ENCODE measurements at places on chromosomes 6 and 20. TPM values are rescaled to one million over a fixed set of nuclear protein-coding genes. Genes with fewer than 3 reads are reported as not detected.
A peak's percentile ranks its signal among the peaks of the same experiment; 100 is the strongest.

Gene SRMS
- not detected for polyA plus RNA-seq

Gene WFDC10A
- polyA plus RNA-seq: not detected

DNA sequence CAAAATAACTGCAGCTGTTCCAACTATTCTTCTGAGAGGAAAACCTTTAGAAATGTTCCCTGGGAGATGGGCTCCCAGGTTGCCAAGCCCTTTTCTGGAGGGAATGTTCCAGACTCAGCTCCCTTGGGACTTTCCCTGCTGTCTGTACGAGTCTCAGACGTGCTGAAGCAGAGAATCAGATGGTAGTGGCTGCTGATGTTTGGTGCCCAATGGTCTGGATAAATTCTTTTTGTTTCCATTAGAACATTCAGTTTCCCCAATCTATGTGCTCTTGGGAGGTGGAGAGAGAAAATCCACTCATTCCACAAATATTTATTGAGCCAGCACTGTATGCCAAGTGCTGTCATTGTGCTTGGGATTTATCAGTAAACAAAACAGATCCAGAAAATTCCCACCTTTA is 40.0 kb downstream of the SNHG17 start:
- no peak for DNase-seq

- DNase-seq: no peak
Measured at GRCh38 chr6:67131827-67132226, 1424.8 kb upstream of the EYS start.

GRCh38 chr20:31590717-31591225 is 14.3 kb upstream of the ID1 start:
- no peak for DNase-seq

DNA sequence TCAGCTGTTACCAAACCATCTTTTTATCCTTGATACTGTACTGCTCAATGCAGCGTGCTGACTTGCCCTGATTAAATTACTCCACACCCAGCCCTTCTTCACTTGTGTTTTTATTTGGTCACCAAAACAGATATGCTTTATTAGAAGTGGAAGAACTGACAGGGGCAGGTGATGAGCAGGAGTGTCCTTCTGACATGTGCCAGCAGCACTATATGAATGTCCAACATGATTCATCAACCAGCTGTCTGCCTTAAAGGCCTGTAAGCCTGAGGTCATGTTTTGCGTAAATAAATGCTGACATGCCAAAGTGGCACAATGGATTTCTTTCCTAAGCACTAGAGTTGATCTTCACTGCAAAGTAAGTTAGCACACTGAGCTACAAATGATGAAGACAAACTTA is 15.4 kb downstream of the POPDC3 start:
- DNase-seq: peak; percentile 62

- no peak for DNase-seq
Measured at GRCh38 chr20:34978092-34978744, 22.6 kb downstream of the MYH7B start.

DNA sequence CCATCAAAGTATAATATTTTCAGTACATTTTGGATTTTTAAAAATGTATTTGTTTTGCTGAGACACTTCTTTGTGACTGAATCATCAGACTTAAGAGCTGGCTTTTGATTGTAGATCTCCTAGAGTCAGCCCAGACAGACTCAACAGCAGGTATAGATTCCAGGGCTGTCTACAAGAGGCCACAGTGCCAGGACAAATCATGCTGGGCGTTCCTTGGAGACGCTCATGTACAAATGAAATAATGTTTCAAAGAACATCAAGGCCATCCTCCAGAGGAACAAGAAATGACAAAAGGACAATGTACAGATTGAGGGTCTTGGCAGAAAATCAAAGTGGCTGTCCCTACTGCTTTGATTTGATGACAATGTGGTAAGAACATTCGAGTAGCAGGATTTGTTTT is 369.3 kb downstream of the GRIK2 start:
- DNase-seq: no peak
